Cardiac septum (tissue), 1 donor: ENCODE measurements at places on chromosomes 7 and 10.
A peak's percentile ranks its signal among the peaks of the same experiment; 100 is the strongest.

- DNase-seq = no peak
Measured at GRCh38 chr7:28686418-28686800, 271.7 kb downstream of the TRIL start.

DNA sequence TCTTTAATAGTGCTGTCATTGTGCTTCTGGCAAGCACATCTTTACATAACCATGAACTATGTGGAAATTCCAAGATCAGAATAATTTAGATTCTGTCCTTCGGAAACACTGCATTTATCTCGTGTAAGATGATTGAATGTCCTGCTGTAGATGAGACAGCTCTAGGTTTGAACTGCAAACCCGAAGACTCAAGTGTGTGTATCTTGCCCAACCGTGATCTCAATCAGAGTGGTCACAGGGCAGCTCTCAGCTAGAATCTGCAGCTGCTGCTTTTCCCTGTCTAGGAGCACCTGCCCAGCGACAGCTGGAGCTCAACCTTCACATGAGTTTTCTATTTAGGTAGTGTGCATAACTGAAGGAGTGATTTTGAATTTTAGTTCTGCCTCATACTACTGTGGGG lies 17.5 kb upstream of the KIF20B start:
- no peak for DNase-seq

- no peak for DNase-seq
Measured at GRCh38 chr10:97331153-97331703, 3.3 kb downstream of the FRAT2 start.

DNA sequence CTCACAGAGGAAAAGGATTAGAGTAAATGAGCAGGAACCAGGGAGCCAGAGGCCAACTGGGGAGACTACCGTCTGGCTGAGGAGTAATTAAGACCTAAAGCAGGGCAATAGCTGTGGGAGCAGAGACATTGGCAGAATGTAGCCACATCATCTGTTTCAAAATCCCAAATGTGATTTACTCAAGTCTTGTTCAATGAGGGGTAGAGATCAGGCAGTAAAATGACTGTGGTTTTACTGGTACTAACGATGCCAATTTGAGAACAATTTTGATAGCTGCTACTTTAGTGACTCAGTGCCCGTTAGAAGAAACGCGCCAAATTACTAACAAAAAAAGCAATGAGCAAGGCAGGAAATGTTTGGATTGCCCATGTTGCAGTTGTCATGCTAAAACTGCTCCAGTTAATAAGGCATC lies 12.7 kb upstream of the MIOS start:
- DNase-seq = no peak

- peak; percentile 62 for DNase-seq
Measured at GRCh38 chr10:130761032-130761575, 550.4 kb downstream of the TCERG1L start.

DNA sequence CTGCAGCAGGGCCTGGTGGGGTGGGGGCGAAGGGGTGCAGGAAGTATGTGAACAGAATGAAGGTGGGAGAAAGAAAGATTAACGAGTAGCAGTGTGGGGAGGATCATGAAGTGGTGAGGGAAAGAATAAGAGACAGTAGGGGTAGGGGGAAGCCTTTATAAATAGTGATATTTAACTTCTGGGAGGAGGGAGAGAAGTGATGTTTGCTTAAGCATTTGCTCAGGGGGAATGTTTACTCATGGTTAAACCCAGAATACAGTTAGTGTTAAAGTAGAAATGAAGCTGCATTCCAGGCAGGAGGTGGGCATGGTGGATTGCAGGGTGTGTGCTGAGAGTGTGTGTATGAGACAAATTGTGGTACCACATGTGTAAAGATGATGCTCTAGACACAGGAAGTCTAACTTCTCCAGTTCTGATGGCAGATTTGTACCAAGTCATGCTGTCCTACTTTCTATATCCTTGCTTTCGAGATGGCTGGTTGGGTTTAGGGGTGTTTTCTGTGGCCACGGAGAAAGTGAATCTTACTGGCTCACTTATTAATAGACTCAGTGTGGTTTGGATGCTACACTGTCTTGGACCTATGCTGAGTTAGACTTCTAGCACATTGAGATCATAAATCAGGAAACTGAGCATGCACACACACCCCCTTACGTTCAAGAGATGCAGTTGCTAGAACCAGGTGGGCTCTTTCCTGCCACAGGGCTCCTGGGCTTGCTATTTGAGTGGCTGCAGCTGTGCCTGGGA lies 10.6 kb upstream of the DNMBP start:
- DNase-seq = no peak

DNA sequence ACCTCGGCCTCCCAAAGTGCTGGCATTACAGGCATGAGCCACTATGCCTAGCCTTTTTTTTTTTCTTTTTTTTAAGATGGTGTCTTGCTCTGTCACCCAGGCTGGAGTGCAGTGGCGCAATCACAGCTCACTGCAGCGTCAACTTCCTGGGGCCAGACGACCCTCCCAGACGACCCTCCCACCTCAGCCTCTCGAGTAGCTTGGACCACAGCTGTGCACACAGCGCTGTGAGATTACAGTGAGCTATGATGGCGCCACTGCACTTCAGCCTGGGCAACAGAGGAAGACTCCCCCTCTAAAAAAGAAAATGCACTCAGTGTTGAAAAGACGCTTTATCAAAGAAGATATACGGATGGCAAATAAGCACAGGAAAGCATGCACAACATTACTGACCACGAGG lies 16.5 kb upstream of the WIPI2 start:
- DNase-seq = no peak
